Panc1 (cell line): ENCODE measurements at places on chromosomes 7 and 10. TPM values are rescaled to one million over a fixed set of nuclear protein-coding genes. Genes with fewer than 3 reads are reported as not detected.

MBL2 gene
- not detected for total RNA-seq

GCC1 gene
- total RNA-seq = 19.1 TPM

PAX4 gene
- not detected for total RNA-seq

MOGAT3 gene
- total RNA-seq = 0.23 TPM

HK1 gene
- total RNA-seq = 74.4 TPM

ACHE gene
- total RNA-seq = 10.4 TPM

PPP1R9A gene
- 5.0 TPM for total RNA-seq

C10orf62 gene
- total RNA-seq = not detected

MYO3A gene
- total RNA-seq = not detected

CPN1 gene
- not detected for total RNA-seq

HDAC9 gene
- 17.1 TPM for total RNA-seq

PRKAG2 gene
- 71.6 TPM for total RNA-seq

HOGA1 gene
- total RNA-seq = 0.08 TPM

UCMA gene
- total RNA-seq = not detected

SNCG gene
- 5.2 TPM for total RNA-seq

ALOX5 gene
- total RNA-seq = 0.82 TPM

CYP2C19 gene
- total RNA-seq = 0.15 TPM

SLC16A9 gene
- 0.13 TPM for total RNA-seq

ACBD7 gene
- total RNA-seq = 1.8 TPM

TMEM176A gene
- total RNA-seq = 0.39 TPM

RASA4B gene
- 1.2 TPM for total RNA-seq
